Uterine smooth muscle cell (primary cell): ENCODE measurements at places on chromosomes 7 and 10. TPM values are rescaled to one million over a fixed set of nuclear protein-coding genes. Genes with fewer than 3 reads are reported as not detected.

The OR2A7 gene
- total RNA-seq, result 0.12 TPM in 1 of 2 replicates, not detected in the other

The OR13A1 gene
- total RNA-seq, result not detected in 2 replicates

The CYP3A4 gene
- not detected in 2 replicates for total RNA-seq

The YWHAG gene
- total RNA-seq, result 81.5 and 101 TPM in 2 replicates

The SFMBT2 gene
- total RNA-seq, result 3.5 and 4.1 TPM in 2 replicates

The UPK3BL1 gene
- total RNA-seq, result 3.9 and 9.4 TPM in 2 replicates

The GIMAP7 gene
- 0.11 TPM in 1 of 2 replicates, not detected in the other for total RNA-seq

The PLXDC2 gene
- 0.77 and 6.9 TPM in 2 replicates for total RNA-seq

The BCCIP gene
- 52.5 and 78.0 TPM in 2 replicates for total RNA-seq

The RBP3 gene
- total RNA-seq, result not detected in 2 replicates

The PTF1A gene
- not detected in 2 replicates for total RNA-seq

The GRM8 gene
- total RNA-seq, result 0.11 TPM in 1 of 2 replicates, not detected in the other

The METTL27 gene
- total RNA-seq, result 26.5 and 51.5 TPM in 2 replicates

The BMPER gene
- 3.2 and 5.0 TPM in 2 replicates for total RNA-seq

The ANKRD2 gene
- total RNA-seq, result 0.25 and 0.66 TPM in 2 replicates

The ITGB8 gene
- 3.7 and 3.8 TPM in 2 replicates for total RNA-seq

The GPR37 gene
- total RNA-seq, result 1.5 and 2.0 TPM in 2 replicates

The RAPGEF5 gene
- total RNA-seq, result 0.75 and 1.1 TPM in 2 replicates

The CNPY1 gene
- total RNA-seq, result not detected in 2 replicates

The BPGM gene
- 29.0 and 41.3 TPM in 2 replicates for total RNA-seq

The FLNC gene
- total RNA-seq, result 286 and 354 TPM in 2 replicates

The MMD2 gene
- total RNA-seq, result not detected in 2 replicates

The CFAP58 gene
- 1.00 and 1.2 TPM in 2 replicates for total RNA-seq

The IFIT1 gene
- 12.7 and 16.4 TPM in 2 replicates for total RNA-seq

The ADCY1 gene
- 0.33 and 0.37 TPM in 2 replicates for total RNA-seq

The MACROH2A2 gene
- total RNA-seq, result 3.9 and 5.5 TPM in 2 replicates

The ACTL6B gene
- not detected in 2 replicates for total RNA-seq

The DNAJC12 gene
- total RNA-seq, result 2.4 and 2.8 TPM in 2 replicates

The ENTPD1 gene
- under 0.01 TPM in 1 of 2 replicates, not detected in the other for total RNA-seq

The ANK3 gene
- 7.2 and 15.6 TPM in 2 replicates for total RNA-seq

The EGR2 gene
- total RNA-seq, result 0.22 and 1.6 TPM in 2 replicates

The HOXA7 gene
- 0.77 and 1.9 TPM in 2 replicates for total RNA-seq

The ENKUR gene
- under 0.01 and 0.11 TPM in 2 replicates for total RNA-seq

The ARMC3 gene
- not detected in 2 replicates for total RNA-seq

The LMOD2 gene
- not detected in 2 replicates for total RNA-seq

The EFCAB10 gene
- not detected in 2 replicates for total RNA-seq

The SORCS3 gene
- total RNA-seq, result under 0.01 TPM in 1 of 2 replicates, not detected in the other

The POLR3A gene
- 21.1 and 25.6 TPM in 2 replicates for total RNA-seq

The TMEM270 gene
- total RNA-seq, result not detected in 2 replicates

The DTX2 gene
- total RNA-seq, result 2.9 and 4.1 TPM in 2 replicates

The CYP3A7 gene
- total RNA-seq, result 0.55 and 1.2 TPM in 2 replicates

The SRRM3 gene
- 0.33 and 0.50 TPM in 2 replicates for total RNA-seq

The FAM221A gene
- total RNA-seq, result 2.0 and 2.4 TPM in 2 replicates

The FFAR4 gene
- not detected in 2 replicates for total RNA-seq

The ASIC3 gene
- total RNA-seq, result under 0.01 and 0.75 TPM in 2 replicates

The SPDYE3 gene
- not detected in 2 replicates for total RNA-seq
